HCEC 1CT (cell line): ENCODE measurements at places on chromosomes 12 and 14.

DNA sequence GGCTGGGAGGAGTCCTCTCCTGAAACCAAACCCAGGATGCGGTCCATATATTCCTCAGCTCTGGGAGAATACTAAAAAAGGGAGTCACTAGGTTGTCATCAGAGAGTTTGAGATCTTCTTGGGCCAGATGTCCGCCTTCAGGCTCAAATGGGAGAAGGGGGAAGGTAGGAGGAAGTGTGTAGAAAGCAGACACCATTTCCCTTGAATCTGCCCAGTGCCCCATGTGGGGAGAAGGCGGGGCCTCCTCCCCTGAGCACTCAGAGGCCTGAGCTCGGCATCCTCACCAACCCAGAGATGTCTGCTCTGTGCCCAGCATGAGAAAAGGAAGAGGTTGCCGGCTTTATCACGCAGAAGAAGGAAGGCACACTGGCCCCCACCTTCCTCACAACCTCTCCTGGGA lies 37.3 kb downstream of the LTBP2 start:
- DNase-seq = no peak

GRCh38 chr14:74459289-74459946 lies 33.4 kb upstream of the SYNDIG1L start:
- peak; percentile 79 for DNase-seq

GRCh38 chr12:66111605-66112004 lies 18.9 kb downstream of the LLPH start:
- DNase-seq = peak; percentile 46

- no peak for DNase-seq
Measured at GRCh38 chr12:89844539-89844938, 135.9 kb upstream of the ATP2B1 start.

- DNase-seq = no peak
Measured at GRCh38 chr12:131047789-131048610, 94.3 kb downstream of the ADGRD1 start.

- no peak for DNase-seq
Measured at GRCh38 chr14:44620121-44621019, 113.3 kb upstream of the FSCB start.

GRCh38 chr14:103496776-103497175 lies 25.9 kb downstream of the CKB start:
- no peak for DNase-seq

DNA sequence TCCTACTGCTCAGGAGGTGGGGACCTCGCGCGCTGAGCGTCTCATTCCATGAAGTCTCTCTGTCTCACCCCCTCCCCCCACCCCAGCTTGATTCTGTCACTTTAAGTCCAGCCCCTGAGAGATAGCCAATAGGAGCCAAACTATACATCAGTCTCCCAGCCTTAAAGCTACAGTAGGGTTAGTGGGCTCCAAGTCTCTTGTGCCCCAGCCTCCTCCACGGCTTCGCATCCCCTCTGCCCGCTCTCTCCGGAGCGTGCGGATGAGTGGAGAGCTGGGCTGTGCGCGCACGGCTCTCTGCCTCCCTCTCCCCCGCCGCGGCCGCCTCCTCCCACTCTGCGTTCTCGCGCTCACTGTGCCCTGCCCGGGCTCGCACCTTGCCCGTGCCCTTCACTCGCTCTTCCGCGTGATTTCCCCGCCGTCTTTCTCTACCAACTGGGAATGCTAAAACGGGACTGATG lies at the start of gene ESRRB:
TSS of gene ESRRB (plus strand) at position 191 of the 458 bp plus-strand sequence. CDS start at position 456, 265 bp downstream.
- no peak for DNase-seq
